AG09309 (cell line): ENCODE measurements at places on chromosomes 13 and 19.

DNA sequence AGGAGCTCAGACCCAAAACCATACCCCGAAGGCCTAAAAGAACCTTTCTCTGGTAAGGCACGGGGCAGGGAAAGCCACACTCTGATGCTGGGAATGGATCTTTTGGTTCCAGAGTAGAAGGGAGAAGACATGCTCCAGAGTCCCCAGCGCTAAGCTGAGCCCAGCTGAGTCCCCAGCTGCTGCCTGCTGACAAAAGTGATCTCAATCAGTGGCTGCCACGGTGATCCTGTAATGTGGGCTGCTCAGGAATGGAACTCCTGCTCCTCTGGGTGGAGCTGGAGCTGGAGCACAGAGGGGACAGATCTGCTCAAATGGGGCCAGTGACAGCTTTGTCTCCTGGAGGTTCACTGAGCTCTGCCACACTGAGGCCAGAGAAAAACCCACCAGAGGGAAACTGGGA, 70.5 kb downstream of the MLLT1 start:
- DNase-seq: no peak

DNA sequence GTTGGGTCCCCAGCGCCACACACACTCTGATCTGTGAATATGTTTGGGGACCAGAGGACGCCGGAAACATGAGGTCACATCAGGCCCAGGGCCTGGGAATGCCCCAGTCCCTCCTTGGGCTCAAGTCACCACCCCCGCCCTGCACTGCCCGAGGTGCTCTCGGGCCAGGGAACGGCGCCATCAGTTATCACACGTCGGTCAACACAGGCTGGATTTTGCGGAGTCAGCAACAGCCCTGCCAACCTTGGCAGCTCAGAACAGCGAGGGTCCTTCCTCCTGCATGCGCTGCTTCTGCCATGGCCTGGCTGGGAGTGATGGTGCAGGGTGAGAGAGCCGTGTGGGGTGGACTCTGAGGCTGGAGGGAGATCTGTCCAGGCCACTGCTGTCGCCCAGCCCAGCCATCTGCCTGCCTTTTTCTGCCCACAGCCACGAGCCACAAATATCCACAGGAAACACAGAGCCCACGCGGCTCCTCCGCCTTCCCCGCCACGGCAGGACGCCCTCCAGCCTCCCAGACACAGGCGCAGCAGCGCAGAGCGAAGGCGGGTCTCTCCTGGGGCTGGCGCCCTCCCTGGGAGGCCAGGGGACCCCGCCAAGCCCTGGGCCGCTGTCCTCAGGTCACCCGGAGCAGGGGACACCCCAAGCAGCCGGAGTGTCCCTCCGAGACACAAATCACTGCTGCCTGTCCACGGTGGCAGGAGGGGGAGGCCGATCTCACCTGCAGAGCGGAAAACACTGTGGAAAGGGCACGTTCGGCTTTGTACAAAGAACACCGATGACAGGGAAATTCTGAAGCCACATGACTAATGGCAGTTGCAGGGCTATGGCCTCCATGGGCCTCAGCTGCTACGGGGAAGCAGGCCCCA, 31.6 kb upstream of the CACTIN start:
- no peak for DNase-seq

DNA sequence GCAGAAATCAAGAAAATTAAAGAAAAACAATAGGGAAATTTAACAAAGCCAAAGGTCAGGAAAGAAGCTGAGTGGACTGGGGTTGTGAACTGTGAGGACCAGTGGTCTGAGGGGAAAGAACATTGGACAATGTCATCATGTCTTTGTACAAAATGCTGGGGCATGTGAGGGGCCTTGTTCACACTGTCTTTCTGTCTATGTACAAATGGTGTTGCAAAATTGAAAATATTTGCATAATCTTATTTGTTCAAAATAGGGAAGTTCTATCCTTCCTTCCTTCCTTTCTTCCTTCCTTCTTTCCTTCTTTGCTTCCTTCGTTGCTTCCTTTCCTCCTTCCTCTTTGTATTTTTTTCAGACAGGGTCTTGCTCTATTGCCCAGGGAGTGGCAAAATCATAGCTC, 79.2 kb upstream of the SCEL start:
- no peak for DNase-seq

GRCh38 chr13:37495046-37495445, 103.5 kb downstream of the POSTN start:
- DNase-seq: no peak

GRCh38 chr13:110676595-110677587, 29.0 kb downstream of the CARS2 start:
- no peak for DNase-seq

GRCh38 chr13:20775961-20776360, 2.2 kb upstream of the EEF1AKMT1 start:
- no peak for DNase-seq

DNA sequence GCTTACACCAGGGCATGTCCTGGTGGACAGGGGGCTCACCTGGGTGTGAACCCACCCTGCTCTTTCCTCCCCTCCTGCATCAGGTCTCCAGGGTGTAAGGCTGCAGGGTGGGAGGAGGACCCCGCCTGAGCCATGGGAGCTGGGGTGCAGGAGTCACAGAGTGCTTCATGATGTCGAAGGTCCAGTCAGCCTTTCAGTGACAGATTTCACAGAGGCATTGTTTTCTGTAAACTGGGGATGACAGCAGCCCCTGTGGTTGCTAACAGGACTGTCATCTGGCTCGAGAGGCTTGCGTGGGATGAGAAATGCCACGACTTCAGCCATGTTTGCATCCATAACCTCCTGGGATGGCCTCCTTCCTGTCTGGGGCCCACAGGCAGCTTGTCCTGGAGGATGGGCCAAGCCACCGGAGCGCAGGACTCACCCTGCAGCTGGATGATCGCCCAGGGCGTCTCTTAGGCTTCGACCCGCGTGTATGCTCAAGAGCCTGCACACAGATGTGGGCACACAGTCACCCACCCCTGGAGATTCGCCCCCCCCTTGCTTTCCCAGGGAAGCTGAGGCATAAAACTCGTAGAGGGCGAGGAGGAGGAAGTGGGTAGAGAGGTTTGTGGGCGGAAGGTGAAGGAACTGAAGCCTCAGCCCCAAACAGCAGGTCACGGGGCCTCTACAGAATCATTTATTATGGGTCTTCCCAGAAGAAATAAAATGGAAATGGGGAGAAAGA, 4.9 kb downstream of the NANOS3 start:
- no peak for DNase-seq

DNA sequence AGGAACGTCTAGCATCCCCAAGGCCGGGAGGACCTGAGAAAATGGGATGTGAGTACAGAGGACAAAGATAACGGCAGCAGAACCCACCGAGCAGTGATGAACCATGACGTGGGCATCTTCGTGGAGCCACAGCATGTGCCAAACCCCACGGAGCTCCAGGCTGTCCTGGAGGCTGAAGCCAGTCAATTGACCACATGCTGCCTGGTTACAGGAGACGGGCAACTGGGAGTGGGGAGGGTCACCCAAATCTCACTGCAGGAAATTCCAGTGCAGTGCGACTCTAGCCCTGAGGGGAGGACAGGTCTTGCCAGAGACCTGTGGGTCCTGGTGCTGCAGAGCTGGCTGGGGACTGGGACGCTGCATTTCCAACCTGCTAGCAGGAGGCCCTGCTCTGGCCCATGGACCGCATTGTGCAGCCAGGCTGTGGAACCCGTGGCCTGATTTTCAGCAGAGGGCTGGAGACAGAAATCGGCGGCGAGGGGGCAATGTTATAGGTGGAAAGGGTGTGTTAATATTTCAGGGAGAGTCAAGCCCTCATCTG, 3.2 kb upstream of the GRTP1 start:
- DNase-seq: no peak

DNA sequence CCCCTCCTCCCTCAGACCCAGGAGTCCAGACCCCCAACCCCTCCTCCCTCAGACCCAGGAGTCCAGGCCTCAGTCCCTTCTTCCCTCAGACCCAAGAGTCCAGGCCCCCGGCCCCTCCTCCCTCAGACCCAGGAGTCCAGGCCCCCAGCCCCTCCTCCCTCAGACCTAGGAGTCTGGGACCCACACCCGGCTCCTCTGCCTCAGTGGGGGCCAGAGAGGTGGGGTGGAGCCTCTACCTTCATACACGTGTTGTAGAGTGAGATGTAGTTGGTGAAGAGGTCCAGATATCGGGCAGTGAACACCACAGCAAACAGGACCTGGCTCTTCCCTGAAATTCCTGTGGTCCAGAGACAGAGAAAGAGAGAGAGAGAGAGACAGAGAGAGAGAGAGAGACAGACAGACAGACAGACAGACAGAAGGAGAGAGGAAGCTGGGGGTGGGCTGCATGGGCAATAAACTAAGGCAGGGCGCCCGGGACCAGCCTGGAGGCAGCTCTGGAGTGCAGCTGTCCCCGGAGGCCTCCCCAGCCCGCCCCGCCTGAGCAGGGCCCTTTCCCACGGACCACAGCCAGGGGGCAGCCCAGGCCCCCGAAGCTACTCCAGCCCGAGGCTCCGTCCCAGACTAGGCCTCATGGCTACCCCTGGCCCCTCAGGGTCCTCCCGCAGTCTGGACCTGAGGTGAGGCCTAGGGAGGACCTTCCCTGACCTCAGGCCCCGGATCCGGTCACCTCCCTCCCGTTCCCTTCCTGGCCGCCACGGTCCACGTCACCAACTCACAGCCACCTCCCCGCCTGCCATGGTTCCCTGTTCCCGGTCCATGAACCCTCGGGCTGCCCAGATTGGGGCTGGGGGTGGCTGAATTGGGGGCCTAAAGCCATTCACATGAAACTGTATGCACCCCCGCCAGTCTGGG, 907 bp downstream of the KDELR1 start:
- no peak for DNase-seq

- DNase-seq: no peak
Observed at GRCh38 chr13:89227356-89227755, 1556.2 kb downstream of the SLITRK5 start.

GRCh38 chr13:34034411-34034810, 216.5 kb downstream of the RFC3 start:
- DNase-seq: no peak

DNA sequence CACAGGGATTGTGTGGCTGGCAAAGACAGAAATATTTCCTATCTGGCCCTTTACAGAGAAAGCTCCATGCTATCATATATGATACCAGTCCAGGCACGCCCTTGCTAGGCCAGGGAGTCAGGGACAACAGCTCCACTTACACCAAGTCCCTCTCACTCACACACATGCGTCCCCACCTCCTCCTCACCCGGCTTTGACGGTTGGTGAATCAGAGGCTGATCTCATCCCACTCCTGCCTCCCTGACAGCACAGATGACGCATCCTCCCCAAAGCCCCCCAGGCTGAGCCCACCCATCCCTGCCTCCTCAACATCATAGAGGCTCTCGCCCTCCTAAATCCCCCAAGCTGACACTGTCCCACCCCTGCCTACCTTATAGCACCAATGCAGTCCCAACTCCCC, 62.7 kb downstream of the F2RL3 start:
- no peak for DNase-seq

- no peak for DNase-seq
Observed at GRCh38 chr13:43431841-43432240, 354.9 kb downstream of the ENOX1 start.

DNA sequence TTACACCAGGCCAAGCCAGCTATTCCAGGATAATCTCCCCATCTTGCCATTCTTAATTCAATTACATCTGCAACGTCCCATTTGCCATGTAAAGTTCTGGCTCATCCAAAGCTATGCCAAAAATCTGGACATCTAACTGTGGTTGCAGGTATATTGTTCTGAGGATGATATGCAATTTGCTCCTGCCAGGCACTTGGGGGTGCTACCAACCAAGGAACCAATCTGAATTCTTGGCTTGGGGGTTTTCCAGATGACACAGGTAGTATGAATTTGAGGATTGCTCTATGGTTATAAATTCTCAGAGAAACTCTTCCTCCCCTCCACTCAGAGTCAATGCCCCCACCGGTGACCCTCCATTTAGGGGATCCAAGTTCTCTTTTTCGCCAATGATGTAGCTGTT, 33.0 kb downstream of the CRYL1 start:
- DNase-seq: no peak

DNA sequence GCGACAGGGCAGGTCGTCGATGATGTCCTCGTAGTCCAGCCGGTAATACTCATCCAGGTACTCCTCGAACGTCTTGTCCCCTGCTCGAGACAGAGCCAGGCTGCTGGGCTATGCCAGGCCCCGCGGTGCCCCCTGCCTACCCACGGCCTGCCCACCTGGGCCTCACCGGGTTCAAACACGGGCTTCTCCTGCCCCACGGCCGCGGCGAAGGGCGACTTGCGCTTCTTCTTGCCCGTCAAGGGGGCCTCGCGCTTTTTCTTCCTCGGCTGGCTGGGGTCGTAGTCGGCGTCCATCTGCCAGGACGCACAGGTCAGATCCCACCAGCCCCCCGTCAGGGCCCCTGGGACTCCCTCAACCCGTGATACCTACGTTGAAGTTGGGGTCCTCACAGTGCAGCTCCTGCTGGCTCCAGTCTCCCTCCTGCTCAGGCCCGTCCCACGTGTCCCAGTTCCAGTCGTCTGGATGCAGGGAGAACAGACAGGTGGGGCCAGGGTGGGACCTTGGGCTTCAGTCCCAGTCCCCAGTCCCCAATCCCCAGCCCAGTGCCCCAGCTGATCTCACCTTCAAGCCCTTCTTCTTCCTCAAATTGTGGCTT, 8.1 kb downstream of the KRI1 start:
- DNase-seq: no peak

GRCh38 chr13:40410315-40410714, 256.1 kb downstream of the FOXO1 start:
- no peak for DNase-seq

- DNase-seq: no peak
Observed at GRCh38 chr19:7224209-7224686, 70.0 kb downstream of the INSR start.

DNA sequence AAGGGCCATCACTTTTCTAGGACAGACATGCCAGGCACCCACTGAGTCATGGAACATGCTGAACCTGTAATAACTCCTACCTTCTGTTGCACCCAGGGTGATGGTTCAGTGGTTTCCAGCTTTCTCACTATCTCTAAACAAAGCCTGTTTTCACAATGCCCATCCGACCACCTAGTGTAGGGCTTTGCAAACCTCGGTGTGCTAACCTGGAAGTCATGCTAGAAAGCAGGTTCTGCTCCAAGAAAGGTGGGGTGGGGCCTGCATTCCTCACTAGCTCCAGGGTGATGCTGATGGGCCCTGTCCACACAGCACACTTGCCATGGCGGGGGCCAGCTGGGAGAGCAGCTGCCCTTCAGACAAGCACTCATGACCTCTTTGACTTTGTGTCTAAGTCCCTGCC, 43.4 kb downstream of the COL4A2 start:
- DNase-seq: no peak
